ENCODE measurements at places on chromosomes 2 and 18.

DNA sequence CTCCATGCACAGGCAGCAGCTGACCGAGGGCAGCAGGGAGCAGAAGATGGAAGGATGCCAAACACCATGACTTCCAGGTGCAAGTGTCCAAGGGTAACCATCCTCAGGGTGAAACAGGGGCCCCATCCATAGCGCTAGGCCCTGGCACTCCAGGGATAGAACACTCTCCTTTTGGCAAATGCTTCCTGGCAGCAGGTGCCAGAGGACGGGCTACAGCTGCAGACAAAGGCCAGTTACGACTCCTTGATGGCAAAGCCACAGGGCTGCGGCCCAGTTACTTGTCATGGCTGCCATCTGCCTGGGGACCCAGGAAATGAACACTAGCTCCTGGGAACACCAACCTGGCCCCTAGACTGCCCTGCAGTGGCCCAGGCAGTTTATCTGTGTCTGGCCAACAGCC lies 178.8 kb downstream of the TMEM163 start:
- no peak for DNase-seq

GRCh38 chr2:177984749-177985148 lies 87.8 kb downstream of the PDE11A start:
- no peak for DNase-seq

DNA sequence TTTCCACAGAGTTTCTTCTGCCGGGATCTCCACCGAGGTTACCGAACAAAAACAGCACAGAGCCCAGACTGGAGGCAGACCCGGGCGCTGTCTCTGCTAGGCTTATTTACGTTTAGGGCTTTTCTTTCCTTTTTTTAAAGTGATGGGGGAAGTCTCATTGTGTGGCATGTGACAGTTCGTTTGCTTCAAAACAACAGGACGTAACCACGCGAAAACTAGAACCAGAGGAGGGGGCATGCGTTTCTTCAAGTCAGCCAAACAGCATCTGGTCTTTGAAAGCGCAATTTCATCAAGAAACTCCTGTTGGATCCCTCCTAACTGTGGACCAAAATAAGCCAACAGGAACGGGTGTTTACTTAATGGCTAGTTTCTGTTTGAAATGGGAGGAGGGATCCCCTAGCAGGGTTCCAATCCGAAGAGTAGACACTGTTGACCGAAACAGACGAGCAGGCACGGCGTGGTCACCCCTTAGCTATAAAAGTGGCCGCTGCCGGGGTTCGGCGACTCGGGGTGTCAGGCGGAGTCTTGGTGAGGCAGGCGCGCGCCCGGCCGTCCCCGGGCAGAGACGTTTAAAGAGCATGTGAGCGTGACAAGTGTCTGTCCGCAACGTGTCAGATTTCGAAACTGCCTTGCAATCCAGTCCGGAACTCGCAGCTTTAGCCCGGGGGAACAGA lies 997 bp upstream of the TGIF1 start:
- DNase-seq: peak; percentile 39

GRCh38 chr2:235521844-235522243 lies 28.0 kb downstream of the AGAP1 start:
- DNase-seq: no peak
